Pons (tissue), 1 donor: ENCODE measurements at places on chromosomes 1 and 21.

DNA sequence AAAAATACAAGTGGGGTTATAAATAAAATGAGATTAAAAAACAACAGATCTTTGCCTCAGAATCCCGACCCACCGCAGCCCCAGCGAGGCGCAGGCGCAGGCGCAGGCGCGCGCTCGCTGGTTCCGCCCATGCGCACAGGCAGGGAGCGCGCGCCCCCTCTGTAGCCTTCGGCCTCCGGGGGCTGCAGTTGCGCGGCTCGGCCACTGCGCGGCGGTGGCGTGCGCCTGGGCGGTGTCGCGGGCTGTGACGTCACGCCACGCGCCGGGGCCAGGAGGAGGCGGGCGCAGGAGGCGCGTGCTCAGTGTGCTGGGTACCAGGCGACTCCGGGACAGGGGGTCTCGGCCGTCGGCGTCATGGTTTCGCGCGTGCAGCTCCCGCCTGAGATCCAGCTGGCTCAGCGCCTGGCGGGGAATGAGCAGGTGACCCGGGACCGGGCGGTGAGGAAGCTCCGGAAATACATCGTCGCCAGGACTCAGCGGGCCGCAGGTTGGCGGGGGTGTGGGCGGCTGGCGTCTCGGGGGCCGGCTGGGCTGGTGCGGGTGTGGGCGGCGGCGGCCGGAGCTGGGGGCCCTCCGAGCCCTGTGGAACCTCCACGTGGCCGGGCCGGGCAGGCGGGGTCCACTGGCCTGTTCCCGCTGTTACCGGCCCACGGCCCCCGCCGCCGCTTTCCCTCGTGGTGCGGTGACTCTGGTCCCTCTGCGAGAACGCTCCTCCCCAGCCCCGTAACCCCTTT, at the start of gene RRP1:
TSS of gene RRP1 (plus strand) at position 302 of the 734 bp plus-strand sequence. CDS start at position 355, 53 bp downstream.
- DNase-seq: peak; percentile 86

DNA sequence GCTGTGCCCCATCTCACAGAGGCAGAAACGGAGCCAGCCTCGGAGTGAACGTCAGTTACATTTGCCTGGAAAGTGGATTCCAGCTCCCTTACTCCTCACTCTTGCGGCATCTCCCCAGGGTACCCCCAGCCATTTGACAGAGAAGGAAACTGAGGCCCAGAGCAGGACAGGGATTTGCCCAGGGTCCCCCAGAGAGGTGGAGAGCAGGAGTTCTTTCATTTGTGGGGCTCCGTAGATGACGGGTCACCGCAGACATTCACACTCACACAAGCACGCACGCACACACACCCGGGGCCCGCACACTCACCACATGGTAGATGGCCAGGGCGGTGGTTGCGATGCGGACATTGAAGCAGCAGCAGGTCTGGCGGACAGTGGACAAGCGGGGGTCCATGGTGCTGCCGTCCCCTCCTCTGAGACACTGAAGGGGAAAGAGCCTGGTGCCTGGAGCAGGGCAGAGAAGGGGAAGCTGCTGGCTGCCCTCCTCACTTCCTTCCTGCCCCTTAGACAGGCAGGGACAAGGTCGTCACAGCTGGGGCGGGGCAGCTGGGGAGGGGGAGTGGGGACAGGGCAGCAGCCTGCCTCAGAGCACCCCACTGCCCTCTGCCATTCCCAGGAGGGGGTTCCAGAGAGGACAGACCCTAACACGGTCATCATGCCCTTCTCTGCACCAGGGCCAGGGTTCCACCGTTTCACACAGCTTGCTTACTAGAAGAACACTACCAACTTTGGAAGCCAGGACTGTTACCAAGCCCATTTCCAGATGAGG, at the start of gene LAPTM5:
TSS of gene LAPTM5 (minus strand) at position 423 of the 769 bp plus-strand sequence. CDS start at position 394, 29 bp downstream.
- DNase-seq: no peak

DNA sequence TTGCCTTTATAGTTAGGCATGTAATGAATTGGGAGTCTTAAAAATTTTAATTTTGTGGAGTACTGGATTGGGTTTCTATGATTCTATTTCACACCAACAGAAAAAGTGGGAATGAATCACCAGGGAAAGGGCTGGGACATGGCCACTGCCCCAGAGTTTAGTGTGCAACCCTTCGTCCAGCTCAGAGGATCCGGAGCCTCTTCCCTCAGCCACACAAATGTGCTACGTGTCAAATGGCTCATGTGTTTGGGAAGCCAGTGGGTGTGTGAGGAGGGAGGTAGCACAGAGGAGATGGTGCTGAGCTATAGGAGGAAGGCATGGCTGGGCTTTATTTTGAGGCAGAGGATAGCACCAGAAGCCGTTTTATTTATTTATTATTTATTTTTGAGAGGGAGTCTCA, 247.3 kb downstream of the SIPA1L2 start:
- no peak for DNase-seq

DNA sequence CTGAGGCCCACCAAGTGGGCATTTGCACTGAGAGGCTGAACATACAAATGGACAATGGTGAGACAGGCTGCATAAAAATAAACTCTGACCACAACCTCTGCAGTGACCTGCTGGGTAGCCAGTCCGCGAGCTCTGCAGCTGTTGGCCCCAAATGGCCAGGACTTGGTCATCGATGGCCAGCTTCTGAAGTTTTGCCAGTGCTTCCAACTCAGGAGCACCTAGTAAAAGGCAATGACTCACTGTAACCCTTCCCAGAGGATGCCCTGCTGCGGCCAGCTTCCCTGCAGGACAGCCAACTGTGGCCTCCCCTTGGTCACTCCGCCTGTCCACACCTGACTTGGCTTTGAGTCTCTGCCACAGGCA, 185.4 kb downstream of the DYRK1A start:
- DNase-seq: no peak

- no peak for DNase-seq
Measured at GRCh38 chr1:246383239-246383589, 123.9 kb downstream of the SMYD3 start.

DNA sequence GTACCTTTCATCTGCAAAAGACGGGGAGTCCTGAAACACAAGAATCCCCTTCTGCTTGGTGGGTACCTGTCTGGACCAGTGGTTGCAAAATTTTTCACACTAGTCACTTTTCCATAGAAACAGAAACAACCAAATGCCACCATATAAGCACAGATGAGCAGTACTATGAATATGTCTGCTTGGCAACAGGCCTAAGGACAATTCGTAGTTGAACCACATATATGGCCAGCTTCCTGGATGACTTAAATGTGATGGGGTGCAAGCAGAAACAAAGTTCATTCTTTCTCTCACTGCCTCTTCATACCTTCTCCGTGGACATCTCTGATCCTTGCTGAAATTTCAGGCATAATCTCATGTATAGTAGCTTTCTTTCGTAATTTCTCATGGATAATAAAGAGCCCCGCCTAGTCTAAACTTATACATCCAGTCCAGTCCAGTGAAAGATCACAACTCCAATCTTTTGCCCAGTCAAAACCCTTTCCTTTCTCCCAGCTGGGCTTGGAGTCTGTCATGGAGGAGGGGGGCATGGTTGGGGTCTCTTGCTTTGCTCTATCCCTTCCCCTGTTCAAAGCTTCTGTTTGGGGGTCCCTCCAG, 7.0 kb downstream of the FCAMR start:
- no peak for DNase-seq

- no peak for DNase-seq
Measured at GRCh38 chr1:247295746-247296145, 35.9 kb downstream of the ZNF496 start.

DNA sequence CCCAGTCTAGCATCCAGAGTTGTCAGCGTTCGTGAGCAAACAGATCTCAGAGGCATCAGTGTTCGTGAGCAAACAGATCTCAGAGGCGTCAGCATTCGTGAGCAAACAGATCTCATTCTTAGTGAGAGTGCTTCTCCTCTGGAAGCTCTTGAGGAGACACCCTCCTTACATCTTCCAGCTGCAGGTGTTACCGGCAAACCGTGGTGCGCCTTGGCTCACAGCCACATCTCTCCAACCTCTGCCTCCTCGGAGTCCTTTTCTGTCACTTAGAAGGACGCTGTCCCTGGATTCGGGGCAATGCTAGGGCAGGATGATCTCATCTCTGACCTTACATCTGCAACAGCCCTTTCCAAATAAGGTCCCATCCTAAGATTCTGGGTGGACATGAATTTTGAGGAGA, 14.6 kb upstream of the UMODL1 start:
- DNase-seq: no peak

DNA sequence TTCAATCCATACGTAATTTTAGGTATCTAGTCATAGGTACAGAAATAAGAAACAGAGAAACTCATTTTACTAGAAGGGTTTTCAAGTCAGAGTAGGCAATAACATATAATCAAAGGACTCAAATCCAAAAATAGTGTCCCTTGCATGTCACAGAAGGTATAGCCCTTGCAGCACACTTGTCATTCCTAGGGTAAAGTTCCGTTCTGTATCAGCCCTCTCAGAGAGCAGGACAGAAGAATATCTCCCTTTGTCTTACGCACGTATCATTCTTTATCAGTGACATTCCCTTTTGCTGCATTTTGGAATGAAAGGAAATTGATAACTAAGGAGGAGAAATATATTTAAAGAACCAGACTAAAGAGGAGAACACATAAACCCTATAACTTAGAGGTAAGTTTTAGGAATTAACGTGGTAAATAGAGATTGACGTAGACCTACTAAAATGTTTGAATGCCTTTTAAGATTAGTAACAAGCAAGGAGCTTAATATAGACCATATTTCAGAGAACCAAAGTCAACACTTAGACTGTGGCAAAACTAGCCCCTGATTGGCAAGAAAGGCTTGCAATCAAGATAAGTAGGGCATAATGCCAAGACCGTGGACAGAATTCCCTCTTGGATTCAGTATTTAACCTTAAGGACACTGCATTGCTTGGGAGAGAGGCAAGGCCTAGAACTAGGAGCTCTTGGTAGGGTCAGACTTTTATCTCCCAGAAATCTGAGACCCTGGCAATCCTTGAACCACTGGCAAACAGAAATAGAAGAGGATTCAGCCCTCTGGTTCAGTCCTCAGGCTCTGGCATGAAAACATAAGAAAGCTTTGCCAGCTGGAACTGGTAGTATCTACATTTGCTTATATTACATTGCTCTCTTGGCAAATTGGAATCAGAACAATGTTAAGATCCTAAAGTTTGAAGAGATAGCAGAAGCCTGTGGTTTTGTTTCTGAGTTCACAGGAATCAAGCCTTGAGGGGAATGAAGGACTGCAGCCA, 232.1 kb downstream of the ASTN1 start:
- DNase-seq: no peak

- DNase-seq: no peak
Measured at GRCh38 chr1:95207223-95207935, 26.6 kb upstream of the RWDD3 start.

DNA sequence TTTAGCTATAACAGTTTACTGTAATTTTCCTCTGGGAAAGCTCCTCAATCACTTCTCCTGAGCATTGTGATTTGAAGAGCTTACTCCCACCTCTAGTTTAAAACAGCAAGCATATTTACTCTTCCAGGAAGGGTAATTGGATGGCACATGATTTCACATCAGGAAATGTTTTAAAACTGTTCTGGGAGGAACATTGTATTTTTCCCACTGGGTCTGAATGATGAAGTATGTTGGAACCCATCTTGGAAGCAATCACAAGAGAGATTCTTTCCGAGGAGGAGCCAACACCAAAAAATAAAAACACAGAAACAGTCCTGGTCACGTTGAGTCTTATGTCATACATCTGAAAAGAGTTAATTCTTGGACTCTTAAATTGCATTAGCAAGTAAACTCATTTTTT, 17.3 kb downstream of the MAP10 start:
- DNase-seq: no peak

DNA sequence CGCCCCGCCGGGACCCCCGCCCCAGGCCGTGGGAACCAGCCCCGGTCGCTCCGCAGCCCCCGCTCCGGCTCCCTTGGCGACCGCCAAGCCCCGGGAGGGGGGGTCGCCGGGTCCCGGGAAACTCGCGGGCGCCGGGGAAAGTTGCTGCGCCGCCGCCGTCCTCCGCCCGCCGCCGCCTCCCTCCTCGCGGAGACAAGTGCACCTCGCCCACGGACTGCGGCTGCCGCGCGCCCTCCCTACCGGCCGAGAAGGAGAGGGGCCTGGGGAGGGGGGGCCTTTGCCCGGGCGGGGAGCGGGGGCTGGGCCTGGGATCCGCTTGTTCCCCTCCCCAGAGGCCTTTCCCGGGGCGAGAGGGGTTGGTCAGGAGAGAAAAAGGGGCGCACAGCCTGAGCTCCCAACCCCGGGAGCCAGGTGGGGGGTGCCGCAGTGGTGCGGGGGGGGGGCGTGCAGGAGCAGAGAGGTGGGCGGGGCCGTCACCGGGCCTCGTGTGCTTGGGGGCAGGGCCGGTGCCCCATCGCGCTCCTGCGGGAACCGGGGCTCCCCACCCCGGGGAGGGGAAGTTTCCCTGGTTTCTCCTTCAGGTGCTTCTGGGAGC, 592 bp downstream of the AGRN start:
- DNase-seq: no peak

GRCh38 chr21:43361493-43362296, 65.2 kb downstream of the SIK1 start:
- DNase-seq: no peak

DNA sequence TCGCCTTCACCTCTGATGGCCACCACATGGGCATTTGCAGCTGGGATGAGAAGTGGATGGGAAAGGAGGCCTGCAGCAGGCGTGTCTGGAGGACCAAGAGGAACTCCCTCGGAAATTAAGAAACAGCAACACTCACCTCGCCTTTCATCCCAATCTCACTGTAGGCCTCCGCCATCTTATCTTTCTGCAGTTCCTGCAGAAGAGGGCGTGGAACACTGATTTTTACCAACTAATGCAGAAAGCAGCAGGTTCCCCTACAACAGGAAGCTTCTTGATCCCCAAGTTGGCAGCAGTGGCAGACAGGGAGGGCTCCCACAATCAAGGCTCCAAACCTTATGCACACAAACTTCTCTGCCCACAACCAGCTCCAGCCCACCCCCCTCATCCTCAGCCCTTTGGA, 84.4 kb downstream of the CD247 start:
- DNase-seq: no peak

- no peak for DNase-seq
Measured at GRCh38 chr1:42935313-42935895, 23.3 kb downstream of the SLC2A1 start.

- no peak for DNase-seq
Measured at GRCh38 chr1:172932981-172933380, 117.8 kb downstream of the TNFSF18 start.

DNA sequence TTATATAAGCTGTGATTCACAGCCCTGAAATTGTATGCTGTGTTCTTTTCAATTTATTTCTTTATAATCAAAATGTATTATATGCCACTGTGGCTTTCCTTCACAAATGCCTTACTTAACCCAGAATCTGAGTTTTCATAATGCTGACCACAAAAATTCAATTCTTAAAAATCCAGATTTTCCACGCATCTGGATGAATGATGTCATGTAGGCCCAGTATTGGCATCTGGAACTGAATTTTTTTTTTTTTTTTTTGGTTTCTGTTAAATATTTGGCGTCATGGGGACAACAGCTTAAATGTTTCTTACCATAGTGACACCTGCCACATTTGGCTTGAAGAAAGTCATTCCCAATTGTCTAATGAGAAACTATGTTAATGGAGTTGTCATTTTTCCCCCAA, 296.8 kb downstream of the TM2D1 start:
- no peak for DNase-seq
